ENCODE measurements at places on chromosomes 3 and 15.

GRCh38 chr15:91872356-91873137 lies 19.0 kb downstream of the SLCO3A1 start:
- no peak for DNase-seq

- no peak for DNase-seq
Measured at GRCh38 chr3:13046569-13047274, 26.5 kb downstream of the IQSEC1 start.

DNA sequence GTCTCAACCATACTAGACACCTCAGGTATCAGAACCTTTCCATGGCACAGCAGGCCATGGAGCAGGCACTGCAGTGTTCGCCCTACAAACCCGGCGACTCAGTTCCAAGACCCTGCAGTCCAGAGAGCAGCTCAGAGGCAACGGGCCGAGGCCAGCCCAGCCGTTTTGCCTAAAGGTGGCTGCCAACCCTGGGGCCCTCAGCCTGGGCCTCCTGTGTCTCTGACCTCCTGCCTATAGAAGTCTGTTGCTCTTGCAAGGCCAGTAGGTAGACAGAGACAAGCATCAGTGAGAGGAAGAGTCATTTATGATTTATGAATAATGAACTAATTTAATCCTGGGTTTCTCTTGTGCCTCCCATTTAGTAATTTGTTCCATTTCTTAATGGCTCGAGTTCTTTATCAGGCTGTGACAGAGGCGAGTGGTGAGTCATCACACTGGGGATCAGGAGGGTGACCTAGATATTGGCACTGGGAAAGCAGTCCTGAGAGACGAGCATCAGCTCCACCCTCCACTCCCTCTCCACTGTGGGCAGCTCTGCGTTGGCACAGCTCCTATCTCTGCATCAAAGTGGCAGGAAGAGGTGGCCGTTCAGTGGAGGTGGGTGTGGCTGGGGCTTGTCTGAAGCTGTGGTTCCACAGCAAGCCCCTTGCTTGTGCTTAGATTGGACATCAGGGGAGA lies 79.8 kb downstream of the ABHD5 start:
- peak; percentile 4 for DNase-seq

- no peak for DNase-seq
Measured at GRCh38 chr15:49978121-49978520, 140.9 kb downstream of the ATP8B4 start.

- no peak for DNase-seq
Measured at GRCh38 chr3:51381333-51381705, 3.8 kb upstream of the MANF start.

DNA sequence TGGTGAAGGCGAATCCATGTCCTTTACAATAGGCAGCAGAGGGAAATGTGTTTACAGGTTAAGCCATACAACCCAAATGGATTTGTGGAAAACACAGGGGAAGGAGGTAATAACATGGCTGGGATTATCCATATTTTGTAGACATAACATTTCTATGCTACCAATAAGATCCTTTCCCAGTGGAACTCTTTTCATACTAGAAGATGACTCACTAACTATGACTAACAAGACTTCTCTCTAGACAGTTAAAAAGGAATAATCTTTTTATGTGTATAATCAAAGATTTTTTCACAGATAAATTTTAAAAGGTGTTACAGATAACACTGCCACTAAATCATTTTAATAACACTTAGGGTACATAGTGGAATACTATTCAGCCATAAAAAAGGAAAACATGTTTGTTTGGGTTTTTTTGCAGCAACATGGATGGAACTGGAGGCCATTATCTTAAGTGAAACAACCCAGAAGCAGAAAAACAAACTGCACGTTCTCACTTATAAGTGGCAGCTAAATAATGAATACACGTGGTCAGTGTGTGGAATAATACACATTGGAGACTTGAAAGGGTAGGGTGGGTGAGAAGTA lies 39.6 kb downstream of the VPS13C start:
- no peak for DNase-seq

GRCh38 chr3:71926262-71926600 lies 141.3 kb upstream of the PROK2 start:
- DNase-seq, result no peak

DNA sequence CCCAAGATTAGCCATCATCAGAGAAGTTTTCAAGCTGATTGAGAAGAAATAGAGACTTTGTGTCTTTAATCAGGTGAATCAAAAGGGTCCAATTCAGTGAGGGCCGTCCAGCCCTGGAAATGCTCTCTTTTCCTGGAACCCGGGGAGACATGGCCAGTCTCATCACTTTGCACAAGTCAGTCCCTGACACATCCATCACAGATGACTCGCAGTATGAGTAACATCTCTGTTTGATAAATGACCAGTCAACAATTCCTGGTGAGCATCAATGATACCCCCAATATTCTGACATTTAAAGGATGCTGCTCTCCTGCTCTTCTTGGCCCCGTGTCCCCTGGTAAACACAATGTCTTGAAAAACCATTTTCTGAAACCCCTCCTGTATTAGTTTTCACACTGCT lies 26.7 kb downstream of the C3orf20 start:
- DNase-seq, result no peak

DNA sequence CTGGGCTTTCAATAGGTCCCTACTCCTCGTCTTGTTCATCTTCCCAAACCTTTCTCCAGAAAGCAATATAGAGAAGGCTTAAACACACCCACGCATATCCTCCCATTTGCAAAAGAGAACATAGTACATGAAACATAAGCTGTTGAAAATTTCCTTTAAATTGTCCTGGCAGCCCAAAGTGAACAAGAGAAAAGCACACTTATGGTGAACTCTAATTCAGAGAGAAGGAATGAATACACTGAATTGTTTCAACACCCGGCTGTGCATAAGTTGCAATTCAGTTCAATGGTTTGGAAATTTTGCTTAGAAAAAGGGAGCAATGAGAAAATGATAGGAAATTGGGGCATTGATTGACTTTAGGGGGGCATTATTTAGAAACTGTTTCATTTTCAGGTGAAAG lies 202.6 kb downstream of the TIGIT start:
- no peak for DNase-seq

GRCh38 chr3:37093481-37093880 lies 80.9 kb downstream of the LRRFIP2 start:
- DNase-seq, result no peak

DNA sequence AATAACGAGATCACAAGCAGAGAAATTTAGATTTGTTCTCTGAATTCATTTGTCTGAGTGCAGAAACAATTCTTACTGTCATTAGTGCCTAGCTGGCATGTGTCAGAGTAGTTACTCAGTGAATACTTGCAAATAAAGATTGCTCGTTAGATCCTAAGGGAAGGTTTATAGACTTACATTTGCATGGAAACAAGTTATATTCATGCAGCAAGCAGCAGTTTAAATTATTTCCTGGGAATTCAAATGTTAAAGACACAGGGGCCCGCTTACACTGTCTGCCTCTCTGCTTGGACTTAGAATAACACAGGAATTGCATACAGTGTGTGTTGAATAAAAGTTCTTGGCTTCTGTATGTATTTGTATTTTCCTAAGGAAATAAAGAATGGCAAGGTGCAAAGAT lies 680.6 kb upstream of the NECTIN3 start:
- DNase-seq, result no peak

GRCh38 chr3:15875016-15875689 lies 77.4 kb upstream of the ANKRD28 start:
- no peak for DNase-seq

DNA sequence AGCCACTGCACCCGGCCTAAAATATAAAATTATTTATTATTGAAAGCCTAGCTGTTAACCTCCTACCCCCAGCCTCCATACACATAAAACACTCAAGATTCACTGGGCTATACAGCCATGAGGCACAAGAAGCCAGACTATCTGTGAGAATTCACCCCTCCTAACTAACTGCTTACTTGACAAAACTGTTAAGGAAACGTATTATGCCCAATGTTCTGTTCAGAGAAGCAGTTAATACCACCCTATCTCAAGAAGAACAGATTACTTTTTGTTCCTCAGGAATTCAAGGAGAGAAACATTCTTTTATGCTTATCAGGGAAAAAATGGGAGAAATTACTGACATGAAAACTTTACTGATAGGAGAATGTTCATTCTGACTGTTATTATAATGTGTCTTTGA lies 144.1 kb downstream of the BBX start:
- DNase-seq, result no peak

DNA sequence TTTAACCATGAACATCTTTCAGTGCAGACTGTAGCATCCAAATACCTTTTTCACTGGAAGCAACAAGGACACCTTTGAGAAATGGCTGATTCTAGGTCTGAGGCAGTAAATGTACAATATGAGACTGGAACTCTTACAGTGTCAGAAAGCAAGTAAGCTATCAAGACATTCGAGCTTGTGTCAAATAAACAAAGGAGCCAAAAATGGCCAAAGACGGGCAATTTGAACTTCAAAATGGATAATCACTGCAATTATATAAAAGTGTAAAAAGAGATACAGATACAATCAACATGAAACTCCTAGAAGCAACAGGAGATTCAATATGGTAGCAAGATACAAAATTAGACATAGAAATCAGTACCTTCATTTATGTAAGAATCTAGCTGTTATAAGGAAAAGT lies 138.5 kb upstream of the CCDC54 start:
- no peak for DNase-seq

DNA sequence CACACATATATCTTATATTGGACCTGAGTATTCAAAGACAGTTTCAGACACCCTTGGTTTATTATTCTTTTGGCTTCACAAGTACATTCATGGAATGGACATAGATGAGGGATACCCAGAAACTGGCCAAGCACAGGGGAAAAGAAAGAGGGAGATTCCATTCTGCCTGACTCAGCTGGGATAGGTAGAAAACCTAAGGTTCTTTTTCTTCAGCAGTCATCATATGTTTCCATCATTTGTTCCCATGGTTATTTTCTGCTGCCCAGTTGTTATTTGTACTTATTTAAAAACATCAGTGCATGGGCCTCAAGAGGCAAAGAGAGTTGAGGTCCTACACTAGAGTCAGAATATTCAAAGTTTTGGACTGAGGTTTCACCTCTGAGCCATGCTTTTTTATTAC lies 91.8 kb downstream of the FILIP1L start:
- no peak for DNase-seq

GRCh38 chr15:31487811-31488436 lies 161.3 kb downstream of the KLF13 start:
- DNase-seq, result no peak

DNA sequence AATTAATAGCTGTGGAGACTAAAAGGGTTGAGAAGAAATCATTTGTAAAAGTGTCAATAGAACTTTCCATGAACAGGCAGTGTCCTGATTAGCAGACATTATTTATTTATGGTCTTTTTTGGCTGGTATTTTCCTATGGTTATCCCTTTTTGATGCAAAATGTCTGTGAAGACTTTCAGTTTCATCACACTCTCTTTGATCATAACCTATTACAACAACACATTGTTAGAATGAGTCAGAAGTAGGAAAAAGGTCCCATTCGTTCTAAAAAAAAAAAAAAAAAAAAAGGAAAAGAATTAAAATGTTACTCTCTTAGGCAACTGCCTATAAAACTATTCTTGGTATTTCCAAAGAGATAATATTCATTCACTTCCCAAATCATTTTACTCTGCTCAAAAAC lies 62.1 kb downstream of the SLC49A4 start:
- DNase-seq, result no peak

DNA sequence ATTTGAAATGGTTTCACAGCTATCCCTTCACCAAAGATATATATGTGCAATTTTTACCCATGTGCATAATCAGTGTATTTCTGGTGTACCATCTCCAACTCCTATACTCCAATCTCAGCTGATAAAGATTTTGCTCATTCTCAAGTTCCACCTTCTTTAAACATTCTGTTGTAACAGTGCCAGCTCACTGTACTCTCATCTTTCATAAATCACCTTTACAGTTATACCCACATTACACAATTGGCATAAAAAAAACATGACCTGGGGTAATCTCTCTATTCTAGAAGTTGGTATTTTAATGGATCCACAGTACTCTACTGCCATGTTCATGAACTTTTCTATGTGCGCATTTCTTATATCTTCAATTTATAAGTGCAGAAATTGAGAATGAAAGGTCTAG lies 339.9 kb upstream of the DPH6 start:
- DNase-seq, result no peak

DNA sequence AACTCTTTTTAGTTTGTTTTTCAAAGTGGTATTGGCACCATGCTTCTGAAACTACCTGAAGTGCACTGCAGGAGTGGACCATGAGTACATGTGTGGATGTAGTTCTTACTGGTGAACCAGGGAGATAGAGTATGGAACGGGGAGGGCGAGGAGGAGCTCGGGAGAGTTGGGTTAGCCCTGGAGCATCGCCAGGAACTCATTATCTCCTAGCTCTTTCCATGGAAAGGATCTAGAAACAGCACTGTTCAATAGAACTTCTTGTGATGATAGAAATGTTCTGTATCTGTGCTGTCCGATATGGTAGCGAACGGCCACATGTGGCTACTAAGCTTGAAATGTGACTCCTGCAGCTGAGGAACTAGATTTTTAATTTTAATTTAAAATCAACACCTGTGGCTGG lies 47.3 kb downstream of the VGLL4 start:
- DNase-seq, result no peak

GRCh38 chr15:63469190-63469589 lies 35.2 kb upstream of the USP3 start:
- DNase-seq, result no peak

DNA sequence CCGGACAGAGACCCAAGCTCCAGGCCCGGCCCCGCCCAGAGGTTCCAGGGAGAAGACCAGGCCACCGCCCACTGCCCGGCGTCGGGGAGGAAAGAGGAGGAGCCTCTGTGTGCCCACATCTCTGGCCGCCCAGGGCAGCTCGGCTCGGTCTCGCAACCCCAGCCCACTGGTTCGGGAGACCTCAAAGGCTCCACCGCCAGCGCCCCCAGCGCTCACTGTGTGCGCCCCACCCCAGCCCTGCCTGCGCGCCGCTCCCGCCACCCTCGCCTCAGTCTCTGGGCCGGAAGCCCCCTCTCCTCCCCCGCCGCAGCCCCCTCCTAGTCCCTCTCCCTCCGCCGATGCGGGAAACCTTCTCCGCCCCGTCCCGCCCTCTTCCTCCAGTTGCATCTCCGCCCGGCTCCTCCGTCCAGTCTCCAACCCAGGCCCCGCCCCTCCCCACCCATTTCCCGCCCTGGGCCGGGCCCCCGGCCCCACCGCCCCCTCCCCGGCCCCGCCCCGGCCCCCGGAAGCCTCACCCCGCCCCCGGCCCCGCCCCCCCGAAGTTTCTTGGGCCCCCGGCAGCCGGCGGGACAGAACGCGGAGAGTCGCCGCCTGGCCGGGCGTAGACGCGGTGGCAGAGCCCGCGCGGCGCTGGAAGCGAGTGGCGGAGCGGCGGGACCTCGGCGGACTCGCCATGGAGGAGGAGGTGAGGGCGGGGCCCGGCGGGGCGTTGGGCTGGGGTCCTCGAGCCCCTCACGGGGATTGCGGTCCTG lies at the start of gene PLEKHO2:
TSS of gene PLEKHO2 (plus strand) at position 572 of the 752 bp plus-strand sequence. CDS start at position 674, 102 bp downstream.
- DNase-seq, result peak; percentile 94

DNA sequence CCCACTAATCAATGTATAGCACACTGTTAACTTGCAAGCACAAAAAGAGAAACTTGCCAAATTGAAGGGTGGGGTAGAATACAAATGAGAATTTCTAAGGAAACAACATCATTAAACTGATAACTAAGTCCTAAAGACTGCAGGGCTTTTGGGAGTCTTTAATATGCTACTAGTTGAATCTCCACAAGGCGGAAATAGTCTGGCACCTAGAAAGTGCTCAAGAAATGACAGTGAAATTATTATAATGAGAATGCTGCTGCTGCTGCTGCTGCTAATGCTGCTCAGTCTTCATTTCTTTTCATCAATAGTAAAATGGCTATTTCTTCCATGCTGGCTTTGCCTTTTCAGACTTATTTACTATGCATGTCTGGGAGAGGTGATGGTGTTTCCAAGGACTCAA lies 91.8 kb downstream of the BTD start:
- DNase-seq, result no peak

- DNase-seq, result no peak
Measured at GRCh38 chr3:14451844-14452739, 49.7 kb downstream of the SLC6A6 start.

All from CD4-positive, alpha-beta T cell treated with Interferon gamma for 1 hour (primary cell).